NCI-H69 (cell line): ENCODE measurements at places on chromosomes 1 and 21.

- DNase-seq: peak; percentile 69
These were observed 76.3 kb downstream of the UCK2 start for GRCh38 chr1:165903672-165904071.

DNA sequence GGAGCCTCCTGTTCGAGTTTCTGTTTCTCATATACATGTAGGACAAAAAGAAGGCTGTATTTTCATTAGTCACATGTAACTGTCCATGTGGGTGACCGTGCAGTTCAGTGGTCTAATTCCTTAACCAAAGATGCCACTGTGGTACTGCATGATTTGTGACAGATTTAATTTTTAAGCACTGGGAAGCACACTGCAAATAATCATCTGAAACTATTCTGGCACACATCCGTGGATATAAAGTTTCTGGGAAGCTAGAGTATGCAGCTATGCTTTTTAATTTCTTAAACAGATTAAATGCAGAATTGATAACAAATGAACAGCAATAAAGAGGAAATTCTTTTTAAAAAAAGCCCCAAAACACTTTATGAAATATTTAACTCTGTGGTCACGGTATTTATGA, 254.8 kb downstream of the LMO4 start:
- no peak for DNase-seq

DNA sequence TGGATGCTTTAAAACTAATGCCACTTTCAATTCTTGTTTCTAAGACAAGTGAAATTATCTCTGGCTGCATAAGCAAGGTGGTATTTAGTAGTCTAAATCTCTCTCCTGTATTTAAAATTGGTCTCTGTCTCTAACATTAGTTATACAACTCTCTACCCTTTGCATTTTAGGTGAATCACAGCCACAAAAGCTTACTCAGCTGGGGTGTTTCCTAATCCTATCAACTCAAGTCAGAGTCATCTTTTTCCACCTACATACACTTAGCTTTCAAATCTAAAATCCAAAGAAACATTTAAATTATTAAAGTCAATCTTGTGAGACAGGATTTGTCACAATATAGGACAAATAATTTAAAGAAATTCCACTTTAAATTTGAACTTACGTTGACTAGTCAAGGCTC, 255.1 kb upstream of the CXADR start:
- no peak for DNase-seq

DNA sequence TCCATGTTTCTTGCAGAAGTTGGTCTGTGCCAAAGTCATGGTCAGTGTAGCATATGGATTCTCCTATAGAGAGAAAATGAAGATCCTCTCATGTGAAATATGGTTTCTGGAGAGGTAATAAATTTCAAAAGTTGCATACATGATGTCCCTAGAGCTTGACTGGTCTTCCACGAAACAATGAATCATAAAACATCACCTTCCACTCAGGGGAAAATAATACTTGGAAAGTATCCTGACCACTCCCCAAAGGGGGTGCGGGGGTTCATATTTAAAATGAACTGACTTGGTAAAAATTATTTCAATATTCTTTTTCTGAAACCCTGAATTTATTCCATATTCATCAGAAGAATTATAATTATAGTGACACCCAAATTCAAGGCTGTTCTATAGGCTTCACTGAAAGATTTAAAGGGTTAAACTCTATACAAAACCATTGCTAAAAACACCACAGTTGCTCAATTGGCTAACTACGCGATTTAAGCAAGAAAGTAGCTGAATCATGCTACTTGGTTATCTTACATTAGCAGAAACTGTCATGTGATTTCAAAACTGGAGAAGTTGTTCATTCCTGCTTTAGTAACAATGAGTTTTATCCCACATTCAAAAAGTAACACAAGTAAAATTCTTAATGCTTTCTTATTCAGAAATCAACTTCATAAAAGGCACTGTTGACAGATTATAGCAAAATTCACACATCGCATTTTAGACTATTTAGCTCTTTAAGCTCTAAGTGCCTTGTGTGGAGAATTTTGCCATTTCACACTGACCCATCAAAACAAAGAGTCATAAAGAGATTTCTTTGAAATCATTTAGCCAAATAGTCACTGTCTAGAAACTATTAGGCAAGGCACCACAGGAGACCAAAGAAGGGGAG, 5.3 kb downstream of the CREG1 start:
- no peak for DNase-seq
